Activated naive CD8-positive, alpha-beta T cell treated with anti-CD3 and anti-CD28 coated beads, Interleukin-2, amount 10 ng/mL, durations not matched to agents 7 days and 5 days (primary cell): ENCODE measurements at places on chromosomes 1 and 21. TPM values are rescaled to one million over a fixed set of nuclear protein-coding genes. Genes with fewer than 3 reads are reported as not detected.

Gene ADAMTS5
- total RNA-seq = not detected

GRCh38 chr1:14666962-14667650 lies 68.6 kb downstream of the KAZN start:
- H3K27ac ChIP-seq = no peak overlapping the region
- H3K36me3 ChIP-seq = no peaks in the 10 kb centered on the region
- H3K4me1 ChIP-seq = no peaks in the 10 kb centered on the region
- H3K27me3 ChIP-seq = peaks cover 2% of the 10 kb centered on the region

- no peaks in the 10 kb centered on the region for H3K27me3 ChIP-seq
- no peak overlapping the region for H3K4me3 ChIP-seq
- DNase-seq = no peak
These were observed 82.3 kb downstream of the CYYR1 start for GRCh38 chr21:26490771-26491170.

GRCh38 chr1:147825586-147825985 lies 65.2 kb upstream of the GJA5 start:
- peaks cover 10% of the 10 kb centered on the region for H3K27me3 ChIP-seq
- H3K36me3 ChIP-seq = no peaks in the 10 kb centered on the region
- H3K4me1 ChIP-seq = no peaks in the 10 kb centered on the region
- no peak for DNase-seq
- H3K27ac ChIP-seq = no peak overlapping the region

Gene AGMAT
- 7.6 TPM for total RNA-seq

GRCh38 chr1:188584119-188584518 lies 1755.4 kb downstream of the PLA2G4A start:
- H3K4me3 ChIP-seq = no peak overlapping the region
- H3K27me3 ChIP-seq = no peaks in the 10 kb centered on the region
- no peak overlapping the region for H3K27ac ChIP-seq
- H3K36me3 ChIP-seq = no peaks in the 10 kb centered on the region

DNA sequence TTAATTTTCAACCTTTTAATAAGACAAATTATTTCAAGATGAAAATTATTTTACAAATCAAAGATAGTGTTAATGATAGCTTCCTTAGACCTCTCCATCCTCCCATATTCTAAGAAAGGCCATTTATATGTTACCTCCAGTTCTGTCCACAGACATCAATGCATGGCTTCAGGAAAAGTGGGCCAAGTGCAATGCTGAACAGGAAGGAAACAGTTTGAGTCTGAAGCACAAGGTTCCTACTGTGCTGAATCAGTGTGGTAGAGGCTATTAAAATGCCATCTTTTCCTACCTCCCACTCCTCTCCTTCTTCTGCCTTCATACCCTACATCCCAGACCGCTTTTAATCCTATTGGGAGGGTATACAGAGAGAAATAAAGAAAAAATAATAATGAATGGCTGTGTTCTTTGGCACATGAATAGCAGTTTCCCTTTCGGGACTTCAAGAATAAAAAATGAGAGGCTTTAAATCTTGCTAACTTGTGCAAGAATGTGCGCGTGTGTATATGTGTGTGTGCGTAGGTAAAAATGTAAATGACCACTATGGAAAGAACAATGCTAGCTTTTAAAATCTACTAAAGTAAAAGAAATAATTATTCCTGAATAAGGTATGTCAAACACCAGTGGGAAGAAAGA lies 62.6 kb upstream of the C1orf105 start:
- H3K27ac ChIP-seq = peak overlapping the region; percentile 3
- H3K36me3 ChIP-seq = no peaks in the 10 kb centered on the region
- no peaks in the 10 kb centered on the region for H3K27me3 ChIP-seq
- H3K4me1 ChIP-seq = peaks cover 25% of the 10 kb centered on the region

GRCh38 chr1:78464449-78464891 lies 26.3 kb upstream of the PTGFR start:
- H3K36me3 ChIP-seq = no peaks in the 10 kb centered on the region
- no peak for DNase-seq
- H3K4me3 ChIP-seq = no peak overlapping the region

DNA sequence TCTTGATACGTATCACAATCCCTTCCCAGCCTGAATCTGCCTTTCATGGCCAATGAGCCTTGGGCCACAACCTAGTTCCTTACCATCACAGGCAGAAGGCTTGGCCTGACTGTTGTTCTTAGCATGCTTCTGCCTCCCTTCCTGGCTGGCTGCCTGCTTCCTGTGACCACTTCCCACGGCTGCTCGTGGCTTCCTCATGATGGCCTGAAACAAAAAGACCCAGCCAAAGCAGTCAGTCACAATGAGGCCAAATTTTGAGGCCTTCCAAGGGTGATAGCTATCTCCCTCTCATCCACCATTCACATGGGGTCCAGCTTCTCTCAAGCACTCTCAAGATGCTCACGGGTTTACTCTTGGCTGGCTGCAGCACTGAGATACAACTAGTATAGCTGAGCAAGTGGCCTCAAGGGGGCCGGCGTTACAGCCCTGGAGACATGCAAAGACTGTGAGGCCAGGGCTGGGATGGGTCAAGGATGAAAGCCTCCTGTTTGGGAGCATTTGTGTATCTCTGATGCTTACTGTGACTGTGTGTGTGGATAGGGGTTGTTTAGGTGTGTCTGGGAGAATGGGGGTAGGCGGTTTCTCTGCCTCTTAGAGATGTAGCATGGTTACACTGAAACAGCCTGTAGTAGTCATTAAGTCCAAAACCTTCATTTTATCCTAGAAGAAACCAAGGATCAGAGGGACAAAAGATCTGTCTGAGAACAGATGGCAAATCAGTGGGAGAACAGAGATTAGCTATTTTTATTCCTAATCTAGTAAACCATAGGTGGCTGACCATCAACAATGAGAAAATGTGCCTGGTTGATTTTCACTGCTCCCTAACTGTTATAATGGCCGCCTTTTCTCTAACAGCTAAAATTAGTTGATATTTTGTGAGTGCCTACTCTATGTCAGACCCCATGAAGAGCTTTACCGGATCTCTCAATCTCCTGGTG lies 5.4 kb upstream of the TOE1 start:
- H3K27ac ChIP-seq = peak overlapping the region; percentile 85
- H3K36me3 ChIP-seq = peaks cover 30% of the 10 kb centered on the region

DNA sequence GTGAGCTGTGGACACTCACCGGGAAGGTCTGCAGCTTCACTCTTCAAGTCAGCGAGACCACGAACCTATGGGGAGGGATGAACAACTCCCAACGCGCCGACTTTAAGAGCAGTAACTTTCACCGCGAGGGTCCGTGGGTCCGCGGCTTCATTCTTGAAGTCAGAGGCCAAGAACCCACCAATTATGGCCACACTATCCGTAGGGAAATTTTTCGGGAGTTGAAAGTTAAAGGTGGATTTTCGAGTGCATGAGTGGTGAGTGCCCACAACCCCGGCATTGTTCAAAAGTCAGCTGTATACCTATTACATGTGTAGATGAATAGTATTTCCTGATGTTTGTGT lies 19.7 kb downstream of the EXOC8 start:
- H3K27me3 ChIP-seq = no peaks in the 10 kb centered on the region
- H3K4me3 ChIP-seq = no peak overlapping the region
- DNase-seq = no peak
- peaks cover 3% of the 10 kb centered on the region for H3K4me1 ChIP-seq
- no peaks in the 10 kb centered on the region for H3K36me3 ChIP-seq

Gene NBPF19
- 56.6 TPM for total RNA-seq

Gene VHLL
- total RNA-seq = not detected

Gene PLA2G2D
- total RNA-seq = not detected

DNA sequence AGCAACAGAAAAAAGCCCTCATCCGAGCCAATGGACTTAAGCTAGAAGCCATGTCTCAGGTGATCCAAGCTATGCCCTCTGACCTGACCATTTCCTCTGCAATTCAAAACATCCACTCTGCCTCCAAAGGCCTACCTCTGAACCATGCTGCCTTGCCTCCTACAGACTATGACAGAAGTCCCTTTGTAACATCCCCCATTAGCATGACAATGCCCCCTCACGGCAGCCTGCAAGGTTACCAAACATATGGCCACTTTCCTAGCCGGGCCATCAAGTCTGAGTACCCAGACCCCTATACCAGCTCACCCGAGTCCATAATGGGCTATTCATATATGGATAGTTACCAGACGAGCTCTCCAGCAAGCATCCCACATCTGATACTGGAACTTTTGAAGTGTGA lies 20.7 kb downstream of the NR5A2 start:
- H3K4me1 ChIP-seq = no peaks in the 10 kb centered on the region
- H3K4me3 ChIP-seq = no peak overlapping the region
- H3K27me3 ChIP-seq = peaks cover 53% of the 10 kb centered on the region
- H3K36me3 ChIP-seq = no peaks in the 10 kb centered on the region

DNA sequence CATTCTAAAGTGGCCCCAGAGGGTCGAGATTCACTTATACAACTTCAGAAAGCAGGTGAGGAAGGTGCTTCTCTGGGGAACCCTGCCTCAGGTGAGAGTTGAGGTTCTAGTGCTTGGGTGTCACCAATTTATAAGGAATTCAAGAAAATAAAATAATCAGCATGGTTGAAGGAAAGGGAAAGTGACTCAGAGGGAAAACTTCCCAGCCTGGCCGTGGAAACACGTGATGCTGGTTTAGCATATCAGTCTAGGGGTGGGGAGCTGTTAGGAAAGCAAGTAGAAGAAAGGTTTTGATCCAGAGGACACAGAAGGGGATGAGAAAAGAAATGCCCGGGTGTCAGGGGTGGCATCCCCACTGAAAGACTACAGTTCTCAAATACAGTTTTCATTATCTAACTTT lies 37.7 kb upstream of the TMEM125 start:
- H3K36me3 ChIP-seq = no peaks in the 10 kb centered on the region
- H3K27ac ChIP-seq = no peak overlapping the region
- H3K27me3 ChIP-seq = peaks cover 9% of the 10 kb centered on the region
- H3K4me3 ChIP-seq = no peak overlapping the region
- no peak for DNase-seq
- no peaks in the 10 kb centered on the region for H3K4me1 ChIP-seq

DNA sequence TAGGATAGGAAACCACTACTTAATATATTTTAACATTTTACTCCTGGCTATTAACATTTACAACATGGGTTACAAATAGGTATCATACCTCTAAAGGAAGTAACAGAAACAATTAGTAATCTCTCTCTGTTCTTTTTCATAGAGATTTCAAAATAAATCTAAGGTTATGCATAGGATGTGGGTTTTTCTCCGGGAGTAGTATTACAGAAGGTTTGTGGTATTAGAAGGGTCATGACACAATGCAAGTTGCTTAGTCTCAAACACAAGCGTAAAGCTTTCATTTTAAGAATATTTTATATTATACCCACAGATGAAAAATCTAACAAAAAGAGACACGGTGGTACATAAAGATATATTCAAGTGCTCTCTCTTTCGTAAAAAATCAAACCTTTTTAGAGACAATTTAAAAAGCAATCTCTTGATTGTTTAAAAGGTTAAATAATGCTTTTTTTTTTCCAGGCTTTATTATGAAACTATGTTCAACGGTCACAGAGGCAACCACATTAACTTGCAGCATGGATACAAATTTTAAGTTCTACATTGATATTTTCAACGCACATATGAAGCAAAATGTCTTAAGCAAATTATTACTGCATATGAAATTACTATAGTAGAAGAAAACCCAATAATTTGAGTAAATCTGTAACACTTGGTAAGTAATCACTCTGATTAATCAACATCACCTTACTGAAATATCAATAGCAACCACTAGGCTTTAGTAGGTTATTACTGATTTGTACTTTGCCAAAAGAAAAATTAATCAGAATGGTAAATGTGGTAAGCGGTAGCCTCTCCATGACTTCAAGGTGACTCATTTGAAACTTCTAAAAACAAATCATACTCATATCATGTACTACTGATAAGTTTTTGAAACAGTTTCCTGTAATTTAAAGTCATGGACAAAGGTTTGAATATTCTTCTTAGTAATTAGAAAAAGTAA lies 97.4 kb upstream of the GFI1 start:
- peak overlapping the region; percentile 93 for H3K27ac ChIP-seq
- DNase-seq = no peak
- H3K4me1 ChIP-seq = peaks cover 38% of the 10 kb centered on the region
- peak overlapping the region; percentile 81 for H3K4me3 ChIP-seq
- H3K36me3 ChIP-seq = peaks cover 20% of the 10 kb centered on the region
- H3K27me3 ChIP-seq = no peaks in the 10 kb centered on the region

Gene BARHL2
- total RNA-seq = not detected

- no peak for DNase-seq
- H3K4me3 ChIP-seq = peak overlapping the region; percentile 23
- no peaks in the 10 kb centered on the region for H3K36me3 ChIP-seq
- no peaks in the 10 kb centered on the region for H3K27me3 ChIP-seq
- H3K27ac ChIP-seq = peak overlapping the region; percentile 5
- H3K4me1 ChIP-seq = peaks cover 44% of the 10 kb centered on the region
These were observed 153.9 kb upstream of the EDN2 start for GRCh38 chr1:41638086-41639024.

DNA sequence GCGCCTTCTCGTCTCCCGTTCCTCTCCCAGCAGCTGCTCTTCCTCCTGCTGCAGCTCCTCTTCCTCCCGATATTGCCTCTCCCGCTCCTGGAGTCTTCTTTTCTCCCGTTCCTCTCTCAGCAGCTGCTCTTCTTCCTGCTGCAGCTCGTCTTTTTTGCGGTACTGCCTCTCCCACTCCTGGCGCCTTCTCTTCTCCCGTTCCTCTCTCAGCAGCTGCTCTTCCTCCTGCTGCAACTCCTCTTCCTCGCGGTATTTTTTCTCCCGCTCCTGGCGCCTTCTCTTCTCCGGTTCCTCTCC lies 5.3 kb downstream of the TCHH start:
- H3K36me3 ChIP-seq = peaks cover 1% of the 10 kb centered on the region
- no peaks in the 10 kb centered on the region for H3K4me1 ChIP-seq
- H3K4me3 ChIP-seq = no peak overlapping the region
- DNase-seq = no peak
- H3K27me3 ChIP-seq = peaks cover 5% of the 10 kb centered on the region
- H3K27ac ChIP-seq = no peak overlapping the region

- no peak overlapping the region for H3K4me3 ChIP-seq
- H3K27me3 ChIP-seq = peaks cover 9% of the 10 kb centered on the region
These were observed 117.2 kb upstream of the KCNJ15 start for GRCh38 chr21:38139380-38140168.
